HS-27A (cell line): ENCODE measurements at places on chromosomes 5 and 9.

DNA sequence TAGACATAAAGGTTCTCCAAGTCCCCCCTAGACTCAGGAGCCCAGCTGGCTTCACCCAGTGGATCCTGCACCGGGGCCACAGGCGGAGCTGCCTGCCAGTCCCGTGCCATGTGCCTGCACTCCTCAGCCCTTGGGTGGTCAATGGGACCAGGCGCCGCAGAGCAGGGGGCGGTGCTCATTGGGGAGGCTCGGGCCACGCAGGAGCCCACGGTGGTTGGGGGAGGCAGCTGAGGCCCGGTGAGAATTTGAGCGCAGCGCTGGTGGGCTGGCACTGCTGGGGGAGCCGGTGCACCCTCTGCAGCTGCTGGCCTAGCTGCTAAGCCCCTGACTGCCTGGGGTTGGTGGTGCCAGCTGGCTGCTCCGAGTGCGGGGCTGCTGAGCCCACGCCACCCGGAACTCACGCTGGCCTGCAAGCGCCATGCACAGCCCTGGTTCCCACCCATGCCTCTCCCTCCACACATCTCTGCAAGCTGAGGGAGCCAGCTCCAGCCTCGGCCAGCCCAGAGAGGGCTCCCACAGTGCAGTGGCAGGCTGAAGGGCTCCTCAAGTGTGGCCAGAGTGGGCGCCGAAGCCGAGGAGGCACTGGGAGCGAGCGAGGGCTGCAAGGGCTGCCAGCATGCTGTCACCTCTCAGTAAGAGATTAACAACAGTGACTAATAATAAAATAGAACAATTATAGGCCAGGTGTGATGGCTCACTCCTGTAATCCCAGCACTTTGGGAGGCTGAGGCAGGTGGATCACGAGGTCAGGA, 65.9 kb downstream of the SPATA31D1 start:
- no peak for DNase-seq

- no peak for DNase-seq
Measured at GRCh38 chr9:87543251-87543650, 45.6 kb downstream of the DAPK1 start.

- no peak for DNase-seq
Measured at GRCh38 chr5:170289764-170290163, 7.8 kb downstream of the LCP2 start.

DNA sequence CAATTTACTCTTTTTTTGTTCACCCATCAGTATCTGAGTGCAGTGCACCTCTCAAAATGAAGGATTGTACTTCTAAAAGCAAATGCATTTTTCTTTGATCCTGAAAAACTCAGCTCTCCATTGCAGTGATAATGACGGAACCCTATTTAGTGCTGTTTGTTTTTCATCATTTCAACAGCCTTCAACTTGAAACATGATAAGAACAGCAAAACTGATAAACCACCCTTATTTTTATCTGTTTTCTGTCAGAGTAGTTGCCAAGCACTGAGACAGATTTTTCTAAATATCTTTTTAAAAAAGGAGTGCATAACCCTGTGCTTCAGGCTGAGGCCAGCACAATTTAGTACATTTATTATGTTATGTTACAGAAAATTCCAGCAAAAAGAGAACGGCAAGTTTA, 549.8 kb upstream of the DMAC1 start:
- no peak for DNase-seq

DNA sequence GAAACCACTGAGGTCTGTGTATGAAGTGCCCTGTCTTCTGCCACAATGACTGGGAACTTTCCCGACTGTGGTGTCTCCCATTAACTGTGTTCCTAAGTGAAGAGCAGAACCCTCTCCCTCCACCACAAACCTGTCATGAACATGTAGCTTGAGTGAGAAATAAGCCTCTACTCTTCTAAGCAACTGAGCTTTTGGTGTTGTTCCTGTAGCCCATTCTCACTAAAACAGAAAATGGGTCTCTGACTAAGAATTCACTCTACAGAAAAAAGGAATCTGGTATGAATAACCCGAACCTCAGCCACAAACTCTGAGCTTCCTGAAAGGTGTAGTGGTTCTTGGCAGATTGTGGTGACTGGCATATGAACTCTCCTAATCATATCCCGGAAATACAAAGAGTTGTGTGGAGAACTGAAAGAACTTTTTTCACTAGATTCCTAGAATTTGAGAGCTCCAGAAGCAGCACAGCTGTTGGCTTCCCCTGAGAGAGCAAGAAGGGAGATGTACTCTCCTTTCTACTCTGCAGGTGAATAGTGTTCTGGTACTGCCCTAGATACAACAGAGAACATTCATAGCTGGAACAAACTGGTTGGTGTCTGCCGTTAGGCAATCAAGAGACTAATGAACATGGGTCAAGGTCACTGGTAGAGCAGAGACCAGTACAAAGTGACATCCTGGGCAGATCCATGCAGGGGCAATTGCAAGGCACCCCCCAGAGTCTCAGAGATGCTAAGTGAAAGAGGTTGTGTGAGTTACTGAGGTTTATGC, 283.8 kb downstream of the PDE4D start:
- no peak for DNase-seq

GRCh38 chr9:78668148-78668832, 371.4 kb downstream of the PSAT1 start:
- DNase-seq, result no peak

- DNase-seq, result no peak
Measured at GRCh38 chr5:83724935-83725334, 4.3 kb upstream of the HAPLN1 start.

GRCh38 chr5:34716986-34717385, 60.9 kb downstream of the RAI14 start:
- DNase-seq, result no peak

DNA sequence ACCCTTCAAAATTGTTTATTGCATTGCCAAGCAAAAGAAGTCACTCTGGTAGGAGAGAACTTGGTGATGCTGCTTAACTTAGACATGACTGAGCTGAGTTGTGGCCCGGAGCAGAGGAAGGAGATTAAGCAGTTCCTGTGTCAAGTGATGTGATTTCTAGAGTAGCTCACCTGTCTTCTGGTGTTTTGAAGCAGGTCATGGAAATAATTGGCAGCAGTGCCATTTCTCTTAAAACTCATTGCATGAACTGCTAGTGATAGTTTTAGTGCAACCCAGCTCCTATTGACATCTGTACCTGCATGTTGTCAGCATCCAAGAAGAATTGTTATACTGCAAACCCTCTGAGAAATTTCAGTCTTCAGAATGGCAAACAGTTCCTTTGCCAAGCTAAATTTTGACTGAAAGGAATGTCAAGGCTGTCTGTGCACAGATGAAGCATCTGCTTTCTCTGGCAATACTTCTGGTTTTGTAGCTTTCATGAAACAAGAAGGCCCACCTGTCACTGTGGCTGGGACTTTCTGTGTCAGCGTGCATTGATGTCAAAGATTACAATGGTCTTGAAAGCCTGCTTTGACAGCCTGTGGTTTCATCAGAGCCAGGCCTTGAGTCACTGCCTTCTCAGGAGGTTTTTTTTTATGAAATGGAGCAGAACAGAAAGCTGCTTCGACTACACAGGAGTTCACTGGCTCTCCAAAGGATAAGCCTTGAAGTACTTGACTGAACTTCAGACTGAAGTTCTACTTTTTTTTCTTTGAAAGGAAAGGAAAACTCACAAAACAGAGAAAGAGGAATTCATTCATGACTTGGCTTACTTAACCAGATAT, 90.6 kb downstream of the RALGPS1 start:
- DNase-seq, result no peak

- DNase-seq, result no peak
Measured at GRCh38 chr5:45261125-45261524, 435.1 kb downstream of the HCN1 start.

GRCh38 chr9:77663754-77664153, 15.6 kb upstream of the GNA14 start:
- no peak for DNase-seq

- DNase-seq, result no peak
Measured at GRCh38 chr9:19787672-19788071, 1.2 kb downstream of the SLC24A2 start.

GRCh38 chr5:146390469-146390868, 51.8 kb downstream of the POU4F3 start:
- DNase-seq, result no peak

DNA sequence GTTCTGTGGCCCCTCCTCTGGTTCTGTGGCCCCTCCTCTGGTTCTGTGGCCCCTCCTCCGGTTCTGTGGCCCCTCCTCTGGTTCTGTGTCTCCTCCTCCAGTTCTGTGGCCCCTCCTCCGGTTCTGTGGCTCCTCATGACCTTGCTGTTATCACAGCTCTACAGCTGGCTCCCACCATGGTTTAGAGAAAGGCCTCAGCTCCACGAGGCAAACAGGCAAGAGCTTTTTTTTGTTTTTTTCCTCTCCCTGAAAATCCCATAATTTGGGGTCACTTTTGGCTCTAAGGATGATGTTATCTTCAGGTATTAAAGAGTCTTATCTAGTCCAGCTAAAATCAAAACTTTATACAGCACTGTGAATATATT, 31.8 kb downstream of the C5orf15 start:
- no peak for DNase-seq

DNA sequence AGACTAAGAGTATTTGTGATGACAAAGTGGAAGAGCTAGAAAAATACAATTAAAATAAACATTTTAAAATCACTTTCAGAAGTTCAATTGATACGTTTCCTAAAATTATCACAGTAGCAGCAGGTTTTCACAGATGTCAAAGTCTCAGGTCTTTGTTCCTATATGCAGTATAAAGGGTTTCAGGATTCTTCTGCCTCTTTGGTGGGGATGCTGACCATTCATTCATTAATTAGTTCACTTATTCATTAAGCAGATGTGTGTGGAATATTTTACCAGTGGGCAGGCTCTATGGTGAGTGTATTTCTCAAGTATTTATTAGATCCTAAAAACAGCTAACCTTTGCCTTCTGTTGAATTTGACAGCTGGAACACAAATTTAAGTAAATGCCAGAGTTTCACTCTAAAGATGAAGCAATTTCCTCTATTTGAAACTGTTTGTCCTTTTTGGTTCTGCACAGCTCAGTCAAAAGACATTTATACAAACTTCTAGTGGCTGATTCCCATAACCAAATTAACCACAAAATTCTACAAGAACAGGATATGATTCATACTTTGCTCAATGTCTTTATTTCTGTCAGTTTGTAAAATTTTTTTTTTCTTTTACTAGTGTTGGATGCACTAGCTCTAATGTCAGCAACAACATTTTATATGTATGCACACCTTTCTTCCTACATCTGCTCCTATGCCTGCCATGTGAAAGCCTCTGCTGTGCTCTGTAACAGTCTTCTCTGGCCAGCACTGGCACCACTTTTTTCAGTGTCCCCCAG, 75.9 kb upstream of the PRR16 start:
- DNase-seq, result peak; percentile 61

- no peak for DNase-seq
Measured at GRCh38 chr5:72109062-72109411, 1.8 kb downstream of the MAP1B start.

DNA sequence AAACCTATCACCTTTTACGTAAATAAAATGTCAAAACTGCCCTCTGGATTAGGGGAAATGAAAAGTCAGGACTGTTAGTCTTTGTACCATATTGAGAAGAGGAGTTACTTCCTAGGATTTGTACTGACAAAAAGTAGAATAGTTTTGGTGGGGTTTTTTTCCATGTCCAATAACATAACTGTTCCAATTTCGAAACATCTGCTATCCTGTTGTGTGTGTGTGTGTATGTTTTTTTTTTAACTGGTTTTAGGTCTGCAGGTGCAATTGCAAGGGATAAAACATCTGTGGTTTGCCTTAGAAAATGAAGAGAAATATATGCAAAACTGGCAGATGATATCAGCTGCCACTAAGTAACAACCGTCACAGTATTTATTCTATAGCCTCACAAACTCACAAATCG, 506.8 kb downstream of the NFIB start:
- DNase-seq, result no peak

GRCh38 chr5:145937432-145938250, 1.3 kb downstream of the SH3RF2 start:
- DNase-seq, result no peak

DNA sequence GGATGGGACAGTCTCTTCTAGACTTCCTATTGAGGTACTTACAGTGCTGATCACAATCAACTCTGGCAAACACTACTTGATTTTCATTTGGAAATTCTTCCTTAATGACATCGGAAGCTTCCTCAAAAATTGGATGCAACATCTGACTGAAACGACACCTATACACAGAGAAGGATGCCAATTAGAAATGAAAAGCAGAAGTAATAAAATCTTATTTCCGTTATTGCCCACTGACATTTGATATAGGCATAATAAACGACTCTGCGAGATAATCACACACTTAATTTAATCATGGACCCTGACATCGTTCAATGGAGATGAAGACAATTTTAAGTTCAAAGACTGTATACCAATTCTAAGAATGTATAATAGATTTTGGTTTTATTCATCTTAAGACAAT, 46.4 kb downstream of the ERP44 start:
- DNase-seq, result no peak

DNA sequence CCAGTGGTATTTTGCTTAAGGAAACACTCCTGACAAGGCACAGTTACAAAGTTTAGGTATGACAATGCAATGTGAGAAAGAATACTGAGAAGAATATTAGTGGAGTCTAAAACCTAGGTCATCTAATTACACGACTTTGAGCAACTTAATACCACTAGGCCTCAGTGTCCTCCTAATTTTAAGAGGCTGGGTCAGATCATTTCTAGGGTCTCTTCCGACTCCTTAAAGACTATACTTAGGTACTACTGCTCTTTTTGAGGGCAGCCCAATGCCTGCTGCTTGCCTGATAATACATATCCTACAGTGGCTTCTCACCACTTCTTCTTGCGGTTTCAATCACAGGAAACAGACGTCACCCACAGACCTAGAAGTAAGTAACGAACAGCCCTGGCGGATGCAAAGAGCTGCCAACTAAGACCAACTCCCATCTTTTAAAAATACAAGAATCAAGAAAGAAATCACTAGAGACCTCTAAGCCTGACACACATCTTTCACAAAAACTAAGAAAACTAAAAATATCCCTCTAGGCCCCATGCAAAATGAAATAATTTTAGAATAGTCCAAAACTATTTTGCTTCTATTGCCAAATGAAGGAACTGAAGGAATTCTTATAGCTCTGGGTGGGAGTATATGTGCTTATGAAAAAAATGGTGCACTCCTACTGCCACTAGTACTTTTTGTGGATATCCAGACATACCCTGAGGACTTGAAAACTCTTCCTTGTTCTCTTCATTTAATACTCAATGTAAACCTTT, 13.1 kb downstream of the DIAPH1 start:
- DNase-seq, result no peak

DNA sequence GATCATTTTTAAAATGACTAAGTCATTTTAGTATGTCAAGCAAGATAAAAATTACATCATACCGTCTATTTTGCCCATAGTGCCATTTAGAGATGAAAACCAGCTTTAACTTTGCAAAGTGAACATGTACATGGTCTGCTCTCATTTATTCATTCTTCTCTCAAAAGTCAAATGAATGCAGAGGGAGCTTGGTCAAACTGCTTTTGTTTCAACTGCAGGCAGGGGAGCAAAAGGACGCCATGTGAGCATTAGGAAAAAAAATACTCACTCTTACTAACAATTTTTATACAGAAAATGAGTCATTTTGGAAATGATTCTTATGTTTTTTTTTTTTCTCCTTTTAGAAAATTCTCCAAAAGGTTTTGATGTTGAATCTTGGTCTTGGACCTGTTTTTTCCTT, 15.7 kb downstream of the SCGB3A1 start:
- no peak for DNase-seq

- DNase-seq, result no peak
Measured at GRCh38 chr9:87238545-87238944, 259.1 kb upstream of the DAPK1 start.
